ENCODE measurements at places on chromosomes 2 and 18.

GRCh38 chr2:145020694-145021093, 500.8 kb upstream of the ZEB2 start:
- no peak for DNase-seq

DNA sequence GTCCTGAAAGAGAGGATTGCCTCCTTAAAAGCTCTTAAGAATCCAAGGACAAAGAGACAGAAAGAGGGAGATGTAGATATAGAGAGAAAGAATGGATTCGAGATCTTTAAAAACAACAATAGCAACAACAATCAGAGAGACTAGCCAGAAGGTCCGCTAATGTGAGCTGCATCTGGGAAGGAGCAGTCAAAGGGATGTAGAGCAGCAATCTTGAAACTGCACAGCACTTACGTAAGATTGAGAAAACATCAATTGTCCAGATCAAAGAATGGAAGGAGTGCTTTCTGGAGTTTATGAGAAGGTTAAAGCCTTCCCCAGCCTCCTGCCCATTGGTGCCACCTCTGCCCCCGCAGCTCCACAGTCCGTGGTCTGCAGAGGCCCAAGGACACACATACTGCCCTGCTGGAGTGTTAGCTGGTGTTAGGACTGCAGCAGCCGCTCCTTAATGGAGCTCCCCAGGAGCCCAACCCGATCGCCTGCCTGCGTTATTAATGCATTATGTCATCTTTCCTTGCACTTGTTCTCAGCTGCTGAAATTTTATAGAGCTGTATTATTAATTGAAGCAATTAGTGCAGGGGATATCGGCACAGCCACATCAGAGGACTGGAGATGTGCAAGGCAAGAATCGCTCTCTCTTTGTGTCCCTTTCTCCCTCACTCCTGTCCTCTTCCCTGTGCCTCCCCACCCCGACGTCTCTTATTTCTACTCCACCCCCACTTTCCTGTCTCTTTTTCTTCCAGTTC, 94.2 kb upstream of the STPG4 start:
- no peak for DNase-seq

DNA sequence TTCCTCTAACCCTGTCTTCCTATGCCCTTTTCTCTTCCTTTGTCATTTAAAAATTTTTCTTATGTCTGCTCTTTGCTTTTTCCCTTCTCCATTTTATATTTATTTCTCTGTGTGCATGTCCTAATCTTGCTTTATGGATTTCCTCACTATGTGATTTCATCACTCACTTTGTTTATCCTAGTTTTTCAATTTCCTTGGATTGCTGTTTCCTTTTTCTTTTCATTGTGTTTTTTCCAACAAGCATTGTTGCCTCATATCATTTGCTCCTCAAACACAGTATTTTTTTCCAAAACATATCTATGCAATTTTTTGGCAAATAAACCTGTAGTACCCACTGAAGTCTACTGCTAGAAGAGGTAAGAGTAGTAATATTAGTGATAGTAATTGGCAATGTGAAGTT, 67.4 kb upstream of the PNPT1 start:
- no peak for DNase-seq

GRCh38 chr2:39632876-39633275, 32.8 kb upstream of the TMEM178A start:
- no peak for DNase-seq

- DNase-seq: no peak
Observed at GRCh38 chr2:234357666-234358065, 139.2 kb downstream of the ARL4C start.
